ENCODE measurements at places on chromosomes 6 and 20. TPM values are rescaled to one million over a fixed set of nuclear protein-coding genes. Genes with fewer than 3 reads are reported as not detected.

The APOM gene
- total RNA-seq = not detected

The POLR1C gene
- total RNA-seq = 24.5 TPM

The ROS1 gene
- not detected for total RNA-seq

The FLOT1 gene
- total RNA-seq = 105 TPM

The SCUBE3 gene
- 2.3 TPM for total RNA-seq

The CST5 gene
- not detected for total RNA-seq

The TINAG gene
- 4.8 TPM for total RNA-seq

The SGK2 gene
- total RNA-seq = not detected

The WFDC11 gene
- total RNA-seq = not detected

The CCN2 gene
- total RNA-seq = 551 TPM

The STMND1 gene
- not detected for total RNA-seq

The GNAS-AS1 gene
- total RNA-seq = not detected

The SEL1L2 gene
- not detected for total RNA-seq

The BACH2 gene
- total RNA-seq = 1.2 TPM

The SPAG4 gene
- total RNA-seq = 9.4 TPM

The OR2J2 gene
- not detected for total RNA-seq

The CABLES2 gene
- 7.8 TPM for total RNA-seq

The BFSP1 gene
- total RNA-seq = 6.4 TPM

The HCK gene
- not detected for total RNA-seq

The ID1 gene
- total RNA-seq = 74.3 TPM

The COL21A1 gene
- 0.29 TPM for total RNA-seq

The FUCA2 gene
- 74.3 TPM for total RNA-seq

The CTCFL gene
- not detected for total RNA-seq

The RIMS4 gene
- not detected for total RNA-seq

Data from glomerular endothelial cell (primary cell).